ENCODE measurements at places on chromosomes 7 and 10.

GRCh38 chr7:3712841-3713240, 411.8 kb downstream of the SDK1 start:
- no peak for DNase-seq

DNA sequence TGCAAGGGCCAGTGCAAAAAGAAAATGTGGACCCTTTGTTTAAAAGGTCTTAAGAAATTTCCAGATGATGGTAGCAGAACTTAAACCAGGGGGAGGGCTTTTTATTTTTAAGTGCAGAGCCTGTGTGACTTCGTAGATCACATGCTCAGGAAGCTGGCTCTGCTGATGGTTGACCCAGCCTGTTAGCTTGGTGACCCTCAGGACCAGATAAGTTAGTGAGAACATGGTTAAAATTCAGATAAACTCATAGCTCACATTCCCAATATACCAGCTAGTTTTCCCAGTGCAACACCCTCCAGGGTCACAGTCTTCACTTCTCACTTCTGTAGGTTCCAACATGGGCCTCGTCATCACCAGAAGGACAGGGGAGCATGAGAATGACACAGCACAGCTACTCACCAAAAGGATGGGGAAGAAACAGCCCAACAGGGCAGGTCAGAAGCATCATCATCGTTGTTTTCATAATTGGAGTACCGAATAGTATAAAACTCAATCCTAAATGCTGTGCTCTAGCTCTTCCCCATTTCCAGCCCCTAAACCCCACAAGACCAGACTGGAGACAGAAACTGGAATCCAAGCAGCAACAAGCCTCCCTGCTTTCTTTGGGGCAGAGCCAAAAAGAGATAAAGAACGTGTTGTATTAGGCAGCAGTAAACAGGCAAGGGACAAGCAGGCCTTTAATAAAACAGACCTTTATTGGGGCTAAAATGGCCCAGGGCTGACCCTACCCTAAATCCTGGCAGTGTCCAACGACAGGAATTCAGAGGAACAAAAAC, 102.2 kb upstream of the ANKRD1 start:
- no peak for DNase-seq

GRCh38 chr7:29243910-29244655, 49.5 kb downstream of the CHN2 start:
- DNase-seq = no peak

- no peak for DNase-seq
These were observed 20.8 kb upstream of the CYTH3 start for GRCh38 chr7:6293202-6293601.

GRCh38 chr10:72736176-72736827, 44.4 kb downstream of the MCU start:
- no peak for DNase-seq

- DNase-seq = no peak
These were observed 43.2 kb upstream of the TES start for GRCh38 chr7:116167177-116167576.
